Activated T-helper 1 cell treated with anti-CD3 and anti-CD28 coated beads, Interleukin-12 subunit alpha, Interleukin-12 subunit beta, Interleukin-2, Interleukin-4 antibody, amounts not matched to agents 30 ng/mL and 10 ng/mL and 1 ng/mL, durations not matched to agents 14 hours and 24 hours and 36 hours (primary cell): ENCODE measurements at places on chromosomes 11 and 22. TPM values are rescaled to one million over a fixed set of nuclear protein-coding genes. Genes with fewer than 3 reads are reported as not detected.

DNA sequence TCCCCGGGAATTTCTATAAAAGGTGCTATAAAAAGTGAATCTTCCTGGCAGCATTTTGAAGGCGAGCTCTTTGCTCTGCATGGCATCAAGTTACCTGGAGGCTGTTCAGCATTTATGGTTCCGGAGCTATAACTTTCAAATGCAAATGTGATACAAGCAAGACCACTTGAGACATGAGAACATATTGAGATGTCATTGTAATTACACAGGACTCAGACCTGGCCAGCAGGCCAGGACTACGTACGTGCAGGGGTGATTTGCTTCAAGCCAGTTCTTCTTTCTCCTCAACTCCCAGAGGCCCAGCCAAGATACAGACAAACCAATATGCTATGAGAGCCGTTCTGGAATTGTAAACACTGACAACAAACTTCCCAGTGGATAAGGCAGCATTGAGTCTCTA, 227.4 kb upstream of the FAT3 start:
- no peaks in the 10 kb centered on the region for H3K4me1 ChIP-seq
- H3K36me3 ChIP-seq, result no peaks in the 10 kb centered on the region
- H3K27me3 ChIP-seq, result no peaks in the 10 kb centered on the region
- H3K27ac ChIP-seq, result no peak overlapping the region

GRCh38 chr11:35734669-35735410, 72.3 kb downstream of the TRIM44 start:
- H3K36me3 ChIP-seq, result peaks cover 29% of the 10 kb centered on the region
- H3K4me1 ChIP-seq, result peaks cover 5% of the 10 kb centered on the region
- no peaks in the 10 kb centered on the region for H3K27me3 ChIP-seq
- no peak overlapping the region for H3K4me3 ChIP-seq

GRCh38 chr11:20131788-20132666, 28.2 kb downstream of the DBX1 start:
- DNase-seq, result peak; percentile 20
- no peaks in the 10 kb centered on the region for H3K36me3 ChIP-seq
- peak overlapping the region; percentile 67 for H3K4me3 ChIP-seq
- H3K27me3 ChIP-seq, result peaks cover 21% of the 10 kb centered on the region
- H3K27ac ChIP-seq, result no peak overlapping the region

DNA sequence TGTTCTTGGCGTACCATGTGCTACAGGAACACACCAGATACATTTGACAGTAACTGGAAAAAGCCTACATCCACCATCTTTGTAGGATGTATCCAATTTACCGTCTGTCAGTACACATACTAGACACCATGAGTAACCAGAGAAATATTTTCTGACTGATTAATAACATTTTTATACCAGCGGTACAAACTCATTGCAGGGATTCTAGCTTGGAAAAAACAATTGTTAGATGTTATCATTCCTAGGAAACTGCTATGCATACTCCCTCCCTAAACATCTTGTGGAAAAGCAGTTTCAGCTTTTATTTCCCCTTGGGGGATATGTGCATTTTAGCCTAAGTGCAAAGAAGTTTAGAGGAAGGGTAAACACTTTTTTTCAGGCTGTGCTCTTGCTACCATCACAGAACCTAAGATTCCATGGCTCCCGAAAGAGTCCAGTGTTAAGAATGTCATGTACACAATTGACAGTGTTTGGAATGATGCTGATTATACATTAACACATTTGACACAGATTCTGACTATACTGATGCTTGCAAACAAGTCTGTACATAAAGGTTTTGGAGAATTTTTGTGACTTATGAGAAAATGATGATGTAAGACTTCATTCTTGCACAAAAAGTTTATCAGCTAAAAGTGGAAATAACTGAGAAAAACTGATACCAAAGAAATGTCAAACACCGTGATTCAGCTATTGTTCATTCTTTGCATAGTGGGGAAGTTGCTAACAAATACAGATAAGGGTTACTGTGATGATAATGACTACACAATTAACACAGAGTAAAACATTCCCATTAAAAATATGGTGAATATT, 23.7 kb downstream of the NCF4 start:
- H3K4me3 ChIP-seq, result no peak overlapping the region
- H3K27ac ChIP-seq, result no peak overlapping the region
- peaks cover 19% of the 10 kb centered on the region for H3K36me3 ChIP-seq
- H3K4me1 ChIP-seq, result peaks cover 26% of the 10 kb centered on the region
- DNase-seq, result no peak

DNA sequence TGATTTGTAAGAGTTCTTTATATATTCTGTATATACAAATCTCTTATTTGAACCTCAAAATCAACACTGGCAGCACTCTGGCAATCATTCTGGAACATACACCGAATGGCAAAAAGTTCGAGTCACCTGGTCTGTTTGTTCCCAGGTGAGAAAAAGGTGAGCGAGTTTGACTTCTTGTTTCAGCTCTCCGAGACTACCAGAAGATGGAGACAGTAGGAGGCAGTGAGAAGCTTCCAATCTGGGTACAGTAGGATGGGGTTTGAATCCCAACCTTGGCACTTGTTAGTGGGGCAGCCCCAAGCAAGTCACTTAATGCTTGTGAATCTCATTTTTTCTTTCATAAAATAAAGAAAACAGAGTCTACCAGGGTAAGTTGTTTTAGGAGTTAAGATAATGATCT, 76.4 kb downstream of the C2CD3 start:
- no peak overlapping the region for H3K27ac ChIP-seq
- no peak overlapping the region for H3K4me3 ChIP-seq
- no peaks in the 10 kb centered on the region for H3K27me3 ChIP-seq
- no peak for DNase-seq
- H3K36me3 ChIP-seq, result peaks cover 37% of the 10 kb centered on the region
- peaks cover 5% of the 10 kb centered on the region for H3K4me1 ChIP-seq

- H3K4me3 ChIP-seq, result peak overlapping the region; percentile 7
- H3K36me3 ChIP-seq, result peaks cover 2% of the 10 kb centered on the region
- DNase-seq, result no peak
- peaks cover 18% of the 10 kb centered on the region for H3K4me1 ChIP-seq
- no peak overlapping the region for H3K27ac ChIP-seq
Observed at GRCh38 chr11:68035266-68035876, 3.5 kb upstream of the TCIRG1 start.

- no peaks in the 10 kb centered on the region for H3K4me1 ChIP-seq
- no peak overlapping the region for H3K4me3 ChIP-seq
- H3K27me3 ChIP-seq, result peaks cover 2% of the 10 kb centered on the region
- peaks cover 2% of the 10 kb centered on the region for H3K36me3 ChIP-seq
Observed at GRCh38 chr11:93474123-93474522, 69.1 kb downstream of the SMCO4 start.

- no peak overlapping the region for H3K27ac ChIP-seq
- DNase-seq, result peak; percentile 1
- no peaks in the 10 kb centered on the region for H3K36me3 ChIP-seq
Observed at GRCh38 chr11:102111011-102111786, 952 bp downstream of the YAP1 start.

GRCh38 chr11:8372641-8373381, 109.1 kb upstream of the LMO1 start:
- H3K27me3 ChIP-seq, result no peaks in the 10 kb centered on the region
- H3K36me3 ChIP-seq, result no peaks in the 10 kb centered on the region
- no peaks in the 10 kb centered on the region for H3K4me1 ChIP-seq
- no peak for DNase-seq
- no peak overlapping the region for H3K27ac ChIP-seq

- H3K36me3 ChIP-seq, result peaks cover 30% of the 10 kb centered on the region
- peaks cover 34% of the 10 kb centered on the region for H3K4me1 ChIP-seq
- peak overlapping the region; percentile 79 for H3K27ac ChIP-seq
- DNase-seq, result no peak
- H3K27me3 ChIP-seq, result no peaks in the 10 kb centered on the region
- no peak overlapping the region for H3K4me3 ChIP-seq
Observed at GRCh38 chr22:29375398-29376076, 12.8 kb downstream of the AP1B1 start.

GRCh38 chr11:7098235-7098832, 9.5 kb downstream of the RBMXL2 start:
- peaks cover 16% of the 10 kb centered on the region for H3K27me3 ChIP-seq
- no peak overlapping the region for H3K4me3 ChIP-seq
- H3K4me1 ChIP-seq, result no peaks in the 10 kb centered on the region
- no peak for DNase-seq
- H3K36me3 ChIP-seq, result no peaks in the 10 kb centered on the region
- no peak overlapping the region for H3K27ac ChIP-seq

- H3K4me3 ChIP-seq, result no peak overlapping the region
- DNase-seq, result no peak
- H3K4me1 ChIP-seq, result no peaks in the 10 kb centered on the region
- H3K36me3 ChIP-seq, result peaks cover 6% of the 10 kb centered on the region
- no peak overlapping the region for H3K27ac ChIP-seq
Observed at GRCh38 chr22:49515475-49515874, 312.2 kb downstream of the BRD1 start.

The CLDN5 gene
- total RNA-seq, result 0.47 and 0.76 TPM in 2 replicates

The DEUP1 gene
- total RNA-seq, result not detected in 2 replicates

The VPREB1 gene
- total RNA-seq, result not detected in 2 replicates
